ENCODE measurements at places on chromosomes 7 and 10.

GRCh38 chr7:141671705-141672496, 30.1 kb downstream of the DENND11 start:
- DNase-seq: no peak

GRCh38 chr10:10538326-10538725, 479.3 kb upstream of the CELF2 start:
- DNase-seq: no peak

GRCh38 chr10:52348037-52348564, 34.0 kb downstream of the DKK1 start:
- DNase-seq: no peak

GRCh38 chr7:12754179-12754578, 66.7 kb downstream of the ARL4A start:
- no peak for DNase-seq

- no peak for DNase-seq
These were observed 714.5 kb upstream of the POT1 start for GRCh38 chr7:125644109-125644508.

- no peak for DNase-seq
These were observed 237.3 kb downstream of the CDK14 start for GRCh38 chr7:90833443-90833842.

DNA sequence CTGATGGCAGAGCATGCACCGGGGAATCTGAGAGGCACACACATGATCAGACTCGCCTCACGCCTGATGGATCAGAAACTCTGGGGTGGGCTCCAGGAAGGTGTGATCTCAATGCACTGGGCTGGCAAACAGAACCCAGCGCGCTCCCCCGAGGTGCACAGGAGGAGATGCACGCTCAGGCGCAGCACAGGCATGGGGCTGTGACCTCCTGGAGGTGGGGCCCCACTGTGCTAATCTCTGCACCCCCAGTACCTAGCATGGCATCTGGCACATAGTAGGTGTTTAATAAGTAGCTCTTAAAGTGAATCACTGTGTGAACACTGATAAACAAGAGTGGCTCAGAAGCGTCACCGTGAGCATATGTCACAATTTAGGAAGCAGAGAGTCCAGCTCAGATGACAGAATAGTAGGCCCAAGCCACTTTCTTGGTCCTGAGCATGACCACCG, 57.9 kb downstream of the PROSER2 start:
- no peak for DNase-seq

DNA sequence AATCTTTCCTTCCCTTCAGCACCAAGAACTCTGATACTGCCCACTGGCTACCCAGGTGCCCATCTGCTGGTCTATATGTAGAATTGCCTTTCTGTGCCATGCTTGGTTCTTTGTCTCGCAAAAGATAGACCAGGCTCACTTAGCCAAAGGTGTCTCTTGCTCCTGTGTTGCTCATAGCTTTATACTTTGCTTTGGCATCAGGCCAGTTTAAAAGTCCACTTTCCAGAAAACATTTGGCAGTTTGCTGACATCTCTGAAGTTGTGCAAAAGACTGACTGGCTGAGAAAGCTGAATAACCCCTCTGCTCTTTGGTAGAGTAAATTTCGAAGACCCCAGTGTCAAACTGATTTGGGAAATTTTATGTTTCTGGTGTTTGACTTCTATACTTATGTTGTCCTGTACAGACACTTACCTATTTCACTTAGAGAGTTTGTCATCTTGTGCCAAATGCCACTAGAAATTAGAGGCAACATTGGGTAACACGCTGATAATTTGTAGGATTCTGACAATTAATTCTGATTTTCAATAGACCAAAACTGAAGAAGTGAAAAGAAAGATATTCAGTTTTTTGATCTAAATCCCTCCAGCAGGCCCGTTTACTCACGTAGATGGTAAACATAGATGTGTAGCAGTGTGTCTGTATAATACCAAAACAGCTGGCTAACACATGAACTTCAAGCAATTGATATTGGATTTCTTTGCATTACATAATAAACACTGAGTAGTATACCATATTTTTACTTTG, 91.1 kb downstream of the CPED1 start:
- no peak for DNase-seq

- DNase-seq: no peak
These were observed 37.9 kb downstream of the GLI3 start for GRCh38 chr7:42198974-42199668.

DNA sequence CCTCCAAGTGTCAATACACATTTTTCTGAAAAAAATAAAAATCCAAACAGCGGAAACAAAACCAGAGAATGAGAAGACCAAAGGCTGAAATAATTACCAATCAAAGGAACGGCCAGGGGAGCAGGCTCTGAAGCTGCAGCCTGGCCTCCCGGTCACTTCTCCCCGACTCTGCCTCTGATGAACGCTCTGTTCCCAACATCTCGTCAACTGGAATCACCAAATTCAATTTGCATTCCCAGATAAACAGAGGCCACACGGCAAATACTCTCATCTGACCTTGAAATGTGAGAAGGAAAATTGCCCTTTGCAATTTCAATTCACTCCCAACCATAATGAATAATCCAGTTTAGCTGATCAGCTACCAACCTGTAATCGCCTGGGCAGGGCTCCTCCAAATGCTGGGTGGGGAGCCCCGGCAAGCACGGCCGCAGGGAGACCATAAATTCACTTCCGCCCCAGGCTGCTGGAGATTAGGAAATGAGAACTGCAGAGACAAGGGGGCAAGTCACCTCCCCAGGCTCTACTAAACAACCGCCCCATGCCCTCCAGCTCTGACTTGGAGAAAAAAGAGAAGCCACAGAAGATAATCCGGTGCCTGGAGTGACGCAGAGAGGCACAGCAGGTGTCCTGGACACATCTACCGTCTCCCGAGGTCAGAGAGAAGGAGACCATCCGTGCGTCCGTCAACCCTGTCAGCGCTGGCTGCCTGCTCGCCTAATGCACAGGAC, 153.2 kb downstream of the MAD1L1 start:
- DNase-seq: no peak

GRCh38 chr7:159006610-159007130, 138.0 kb downstream of the VIPR2 start:
- no peak for DNase-seq

DNA sequence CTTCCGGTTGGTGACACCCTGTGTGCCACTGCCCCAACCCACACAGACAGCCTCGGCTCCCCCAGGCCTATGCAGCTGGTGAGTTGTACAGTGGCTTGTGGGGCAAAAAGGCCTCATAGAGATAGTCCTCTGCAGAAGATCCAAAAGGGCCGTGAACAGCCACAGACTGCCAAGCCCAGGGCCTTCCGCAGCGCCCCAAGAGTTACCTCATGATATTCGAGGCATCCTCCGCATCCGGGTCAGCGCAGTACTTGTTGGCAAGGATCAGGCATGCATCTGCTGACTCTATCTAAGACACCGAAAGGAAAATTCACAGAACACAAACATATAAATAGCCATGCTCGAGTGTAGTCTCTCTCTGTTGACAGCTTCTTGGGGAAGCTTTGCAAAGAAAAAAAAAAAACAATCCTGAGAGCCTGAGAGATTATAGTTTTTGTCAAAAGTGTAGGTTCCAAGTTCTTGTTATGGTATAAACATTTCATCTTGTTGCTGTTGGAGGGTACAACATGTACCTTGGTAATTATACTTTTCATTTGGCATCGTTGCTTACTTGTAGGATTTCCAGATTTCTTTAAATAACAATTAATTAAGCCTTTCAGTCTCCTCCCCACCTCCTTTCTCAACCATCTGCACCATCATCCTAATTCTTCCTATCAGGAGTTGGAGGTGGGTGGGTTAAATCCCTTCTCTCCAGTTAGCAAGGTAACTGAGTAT, 553.0 kb downstream of the KCNMA1 start:
- DNase-seq: no peak

- DNase-seq: no peak
These were observed 12.1 kb upstream of the SNX13 start for GRCh38 chr7:17952387-17952786.
